Inflammatory macrophage (primary cell): ENCODE measurements at places on chromosomes 1 and 21.
A peak's percentile ranks its signal among the peaks of the same experiment; 100 is the strongest.

- no peak for DNase-seq
Measured at GRCh38 chr21:25300632-25301031, 306.6 kb downstream of the MRPL39 start.

DNA sequence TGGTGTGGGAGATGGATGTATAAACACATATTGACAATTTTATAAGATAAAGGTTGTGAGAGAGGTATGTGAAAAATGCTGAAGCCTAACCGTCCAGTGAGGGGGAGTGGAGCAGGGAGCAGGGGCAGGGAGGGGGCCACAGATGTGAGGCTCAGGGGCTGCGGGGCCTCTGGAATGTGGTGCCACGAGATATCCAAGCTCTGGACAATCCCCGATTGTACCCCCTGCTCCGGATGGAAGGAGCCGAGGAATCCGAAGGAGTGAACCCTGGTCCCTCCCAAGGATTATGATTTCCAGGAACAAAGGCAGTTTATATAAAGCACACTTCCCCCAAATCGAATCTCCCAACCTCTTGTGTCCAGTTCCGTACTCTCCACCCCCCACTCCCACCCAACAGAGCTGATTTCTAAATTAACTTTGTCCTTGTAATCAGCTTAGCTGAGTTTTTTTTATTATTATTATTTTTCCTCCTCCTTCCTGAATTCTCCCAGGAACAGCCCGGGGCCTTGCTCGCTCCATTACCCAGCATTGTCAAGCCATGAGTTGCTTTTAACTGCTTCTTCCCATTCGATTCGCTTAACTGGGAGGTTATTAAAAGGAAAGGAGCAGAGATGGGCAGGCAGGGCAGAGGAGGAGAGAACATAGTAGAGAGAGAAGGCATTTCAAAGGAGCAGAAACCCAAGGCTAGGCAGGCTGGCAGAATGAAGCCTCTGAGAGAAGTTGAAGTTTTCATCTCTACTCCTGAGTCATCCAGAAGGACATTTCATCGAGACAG, 9.4 kb downstream of the KIRREL1 start:
- no peak for DNase-seq

GRCh38 chr1:5645135-5645399, 347.2 kb downstream of the NPHP4 start:
- DNase-seq, result no peak

DNA sequence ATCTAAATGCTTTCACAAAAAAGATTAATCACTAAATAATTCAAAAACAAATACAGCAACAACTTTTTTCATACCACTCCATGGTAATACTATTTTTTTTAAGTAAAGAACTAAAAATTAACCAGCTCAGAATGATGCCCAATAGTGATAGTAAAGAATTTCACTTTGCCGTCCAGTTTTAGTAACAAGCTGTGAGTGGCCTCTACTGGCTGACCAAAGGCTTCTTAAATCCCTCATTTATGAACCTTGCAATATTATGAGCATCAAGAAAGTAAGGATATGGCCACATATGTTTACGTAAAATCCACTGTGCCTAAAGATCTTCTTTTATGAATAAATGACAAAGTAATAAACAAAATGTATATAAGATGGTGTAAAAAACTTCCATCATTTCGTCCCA, 108.6 kb downstream of the GPATCH2 start:
- no peak for DNase-seq

GRCh38 chr1:163747261-163747660, 425.5 kb downstream of the NUF2 start:
- no peak for DNase-seq

DNA sequence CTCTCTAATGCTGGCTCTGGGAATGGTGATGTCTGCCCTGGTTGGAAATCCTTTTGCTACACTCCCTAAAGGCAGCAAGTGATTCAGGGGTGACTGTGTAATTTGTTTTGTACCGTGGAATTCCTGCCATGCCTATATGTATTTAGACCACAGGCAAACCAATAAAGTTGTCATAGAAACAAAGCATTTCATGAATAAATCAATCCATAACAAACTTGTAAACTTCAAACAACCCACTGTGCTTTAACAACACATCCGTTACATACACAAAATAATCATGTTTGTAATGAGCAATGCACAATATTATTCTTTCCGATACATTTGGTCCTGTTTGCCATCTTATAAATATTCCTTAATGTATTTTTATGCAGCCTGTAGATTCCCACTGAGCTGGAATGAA, 330.3 kb upstream of the SNX7 start:
- no peak for DNase-seq

GRCh38 chr1:159916242-159917051, 8.9 kb downstream of the TAGLN2 start:
- DNase-seq, result no peak

GRCh38 chr1:170267317-170267716, 121.6 kb downstream of the NTMT2 start:
- no peak for DNase-seq

DNA sequence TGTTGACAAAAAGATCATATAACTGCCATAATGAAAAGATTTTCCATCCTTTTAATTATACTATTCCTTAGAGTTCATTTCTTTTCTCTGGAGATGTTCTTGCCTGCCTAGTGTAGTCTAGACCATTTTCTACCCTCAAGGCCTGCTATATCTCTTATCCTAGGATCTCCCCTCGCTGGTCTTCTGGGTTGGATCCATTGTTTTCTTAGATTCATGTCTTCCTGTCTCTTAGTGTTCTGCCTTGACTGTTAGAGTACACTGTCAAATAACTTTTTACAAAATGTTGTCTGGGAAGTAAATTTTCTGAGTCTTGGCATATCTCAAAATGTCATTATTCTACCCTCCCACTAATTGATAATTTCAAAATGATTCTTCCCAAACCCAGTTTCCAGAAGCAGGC, 66.6 kb downstream of the TRAF5 start:
- no peak for DNase-seq

DNA sequence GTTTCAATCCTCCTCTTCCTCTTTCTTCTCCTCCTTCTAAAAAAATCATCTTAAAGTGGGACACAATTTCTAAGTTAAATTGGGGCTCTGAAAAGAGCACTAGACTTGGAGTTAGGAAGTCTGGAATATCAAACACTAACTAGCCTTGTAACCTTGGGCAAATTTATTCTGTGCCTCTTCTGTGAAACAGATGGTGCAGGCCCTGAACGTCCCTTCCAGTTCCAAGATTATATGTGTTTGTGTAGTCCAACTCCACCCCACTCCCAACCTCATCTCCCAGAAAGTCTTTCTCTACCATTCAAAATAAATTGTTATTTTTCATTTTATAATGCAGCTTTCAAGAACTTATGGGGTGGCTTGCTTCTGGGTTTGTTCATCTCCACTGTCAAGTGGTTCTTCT, 630.0 kb downstream of the LMO4 start:
- DNase-seq, result no peak

DNA sequence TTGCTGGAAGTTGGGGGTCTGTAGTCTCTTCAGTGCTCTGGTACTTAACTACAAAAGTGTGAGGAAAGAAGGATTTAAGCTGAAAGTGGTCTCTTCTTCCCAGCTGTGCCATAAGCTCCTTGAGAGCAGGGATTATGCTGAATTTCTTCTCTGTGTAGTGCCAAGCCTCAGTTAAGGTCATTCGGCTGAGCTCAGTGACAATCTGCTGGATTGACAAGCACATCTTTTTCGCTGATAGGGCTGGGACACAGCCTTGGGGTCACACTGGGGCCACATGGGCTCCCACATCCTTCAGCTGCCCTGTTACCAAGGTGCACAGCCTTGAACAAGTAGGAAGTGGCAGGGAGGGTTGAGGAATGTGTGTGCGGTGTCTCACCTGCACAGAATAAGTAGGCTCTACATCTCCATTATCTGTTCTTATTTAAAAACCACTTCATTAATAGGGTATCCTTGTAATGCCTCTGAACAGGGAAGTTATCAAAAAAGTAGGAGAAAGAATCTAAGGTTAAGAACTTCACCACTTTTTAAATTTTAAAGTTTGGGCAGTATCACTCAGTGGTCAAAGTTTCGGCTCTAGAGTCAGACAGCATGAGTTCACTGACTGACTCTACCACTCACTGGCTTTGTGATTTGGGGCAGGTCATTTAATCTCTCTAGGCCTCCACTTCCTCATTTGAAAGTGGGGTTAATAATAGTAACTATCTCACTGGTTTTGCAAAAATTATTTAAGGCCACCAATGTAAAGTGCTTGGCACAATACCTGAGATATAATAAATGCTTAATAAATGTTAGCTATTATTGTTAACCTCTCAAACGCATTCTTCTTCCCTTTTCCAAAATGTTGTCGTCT, 10.3 kb downstream of the ZBTB40 start:
- DNase-seq, result no peak

DNA sequence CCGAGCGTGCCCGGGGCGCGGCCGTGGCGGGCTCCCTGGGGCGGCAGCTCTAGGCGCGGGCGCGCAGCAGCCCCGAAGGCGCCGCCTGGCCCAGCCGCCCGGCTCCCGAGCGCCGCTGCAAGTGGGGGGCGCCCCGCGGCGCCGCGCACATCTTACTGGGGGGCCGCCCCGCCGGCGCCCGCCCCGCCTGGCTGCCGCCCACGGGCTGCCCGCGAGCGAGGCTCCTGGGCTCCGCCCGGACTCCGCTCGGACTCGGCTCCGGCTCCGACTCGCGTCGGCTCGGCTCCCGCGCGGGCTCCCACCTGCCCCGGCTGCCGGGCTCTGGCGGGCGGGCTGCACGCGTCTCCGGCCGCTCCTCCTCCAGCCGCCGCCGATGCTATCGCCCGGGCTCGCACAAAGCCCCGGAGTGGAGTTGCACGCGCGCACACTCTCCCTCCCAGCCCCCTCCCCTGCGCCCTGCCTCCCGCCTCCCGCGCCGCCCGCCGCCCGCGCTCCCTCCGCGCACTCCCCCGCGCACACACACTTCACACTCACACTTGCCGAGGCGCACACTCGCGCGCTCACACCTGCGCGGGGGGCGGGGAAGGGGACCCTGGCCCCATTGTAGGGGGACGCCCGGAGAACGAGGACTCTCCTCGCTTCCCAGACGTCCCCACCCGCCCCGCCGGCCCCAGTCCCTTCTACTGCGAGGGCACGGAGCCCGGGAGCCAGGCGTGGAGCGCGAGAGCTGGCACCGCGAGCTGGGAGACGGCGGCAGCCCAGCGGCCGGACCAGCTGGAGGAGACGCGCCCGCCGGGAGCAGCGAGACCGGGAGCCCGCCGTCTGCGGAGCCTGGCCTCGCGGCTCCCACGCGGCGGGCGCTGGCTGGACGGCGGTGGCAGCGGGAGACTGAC, at the start of gene GRIK3:
Gene GRIK3, minus strand, starts transcription at position 395 of the 893 bp plus-strand sequence. CDS start 407 bp downstream, outside the sequence.
- no peak for DNase-seq

DNA sequence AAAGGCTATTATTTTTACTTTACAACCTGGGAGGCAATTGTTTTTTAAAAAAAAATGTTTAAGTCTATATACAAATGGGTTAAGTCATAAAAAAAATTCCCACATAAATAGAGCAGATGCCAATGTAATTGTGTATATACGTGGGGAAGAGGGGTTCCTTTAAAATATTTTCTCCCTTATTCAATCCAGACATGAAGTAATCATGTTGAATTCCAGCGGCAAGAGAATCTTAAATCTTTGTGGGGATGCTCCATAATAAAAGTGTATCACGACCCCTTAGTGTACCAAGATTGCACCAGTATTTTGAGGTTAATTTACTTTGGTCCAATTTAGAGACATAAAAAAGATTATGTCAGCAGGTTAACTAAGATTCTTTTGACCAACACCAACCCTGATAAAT, 62.1 kb downstream of the ARID4B start:
- DNase-seq, result no peak

- DNase-seq, result no peak
Measured at GRCh38 chr1:161439280-161440232, 65.7 kb upstream of the FCGR2A start.

GRCh38 chr1:117070124-117070523, 10.0 kb downstream of the TTF2 start:
- DNase-seq, result no peak

- DNase-seq, result no peak
Measured at GRCh38 chr1:35261412-35262120, 6.9 kb upstream of the ZMYM4 start.

DNA sequence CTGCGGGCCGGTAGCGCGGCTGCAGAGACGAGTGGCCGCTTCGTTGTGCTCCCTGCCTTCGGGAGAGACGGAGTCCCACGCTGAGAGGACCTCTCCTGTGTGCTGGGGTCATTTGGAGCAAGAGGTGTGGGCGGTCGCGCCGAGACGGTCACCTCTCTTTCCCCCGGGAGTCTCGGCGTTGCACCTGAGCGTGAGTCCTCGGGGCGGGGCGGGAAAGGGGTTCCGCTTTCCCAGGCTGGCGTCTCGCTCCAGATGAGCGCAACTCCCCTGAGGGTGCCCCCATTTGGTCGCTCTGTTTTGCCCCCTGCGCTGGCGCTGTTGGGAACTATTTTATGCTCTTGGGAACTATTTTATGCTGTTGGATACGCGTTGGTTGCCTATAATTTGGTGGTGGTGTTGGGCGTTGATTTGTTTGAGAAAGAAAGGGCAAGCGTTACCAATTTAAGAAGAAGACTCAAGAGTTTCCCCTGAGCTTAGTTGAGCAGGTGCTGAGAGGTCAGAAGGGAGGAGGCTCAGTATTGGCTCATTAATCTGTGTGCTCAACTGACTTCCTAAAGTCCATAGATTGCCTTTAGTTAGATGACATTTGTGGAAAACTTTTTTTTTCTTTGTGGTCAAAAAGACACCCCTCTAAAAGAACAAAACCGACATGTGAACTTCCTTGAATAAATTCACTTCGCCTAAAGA, 683 bp downstream of the LRRC8B start:
- peak; percentile 54 for DNase-seq

DNA sequence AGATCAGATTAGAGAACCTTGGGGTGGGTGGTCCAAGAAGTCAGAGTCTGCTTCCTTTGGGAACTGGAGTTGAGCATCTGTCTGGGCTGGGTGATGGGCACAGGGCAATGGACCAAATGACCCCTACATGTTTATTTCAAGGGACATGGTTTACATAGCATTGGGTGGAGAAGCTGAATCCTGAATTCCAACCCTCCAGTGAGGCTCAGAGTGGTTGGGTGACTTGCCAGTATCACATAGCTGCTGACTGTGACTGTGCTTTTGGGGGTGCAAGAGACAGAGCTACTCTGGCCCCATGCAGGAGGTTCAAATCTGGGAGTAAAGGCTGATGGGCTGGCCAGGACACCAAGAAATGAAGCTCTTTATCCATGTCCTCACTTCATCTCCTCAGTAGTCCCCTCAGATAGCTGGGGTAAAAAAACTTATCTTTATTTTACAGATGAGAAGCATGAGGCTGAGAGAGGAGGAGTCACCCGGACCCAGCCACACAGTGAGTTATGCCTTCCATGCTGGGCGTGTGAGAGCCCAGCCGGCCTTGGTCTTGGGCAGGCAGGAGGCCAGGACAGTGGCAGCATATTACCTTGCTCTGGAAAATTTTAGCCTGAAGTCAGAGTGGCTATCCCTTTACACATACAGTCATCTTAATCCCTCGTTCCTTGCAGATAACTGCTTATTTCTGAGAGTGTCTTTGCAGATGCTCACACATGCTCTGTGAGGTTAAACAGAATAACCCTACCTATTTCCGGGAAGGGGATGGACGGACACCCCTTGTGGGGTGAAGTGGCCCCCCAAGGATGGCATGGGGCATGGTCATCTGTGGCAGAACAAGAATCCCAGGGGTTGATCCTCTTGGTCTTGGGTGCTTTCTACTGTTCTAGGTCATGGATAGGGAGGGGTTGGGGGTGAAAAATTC, 2.8 kb upstream of the SERINC2 start:
- DNase-seq, result no peak

GRCh38 chr1:2270260-2271100, 42.4 kb downstream of the SKI start:
- no peak for DNase-seq
